ENCODE measurements at places on chromosomes 2 and 18.

- no peak for DNase-seq
These were observed 402.7 kb downstream of the SETBP1 start for GRCh38 chr18:45083226-45083855.

- DNase-seq: peak; percentile 33
These were observed 2.6 kb upstream of the PRLH start for GRCh38 chr2:237563816-237564215.

DNA sequence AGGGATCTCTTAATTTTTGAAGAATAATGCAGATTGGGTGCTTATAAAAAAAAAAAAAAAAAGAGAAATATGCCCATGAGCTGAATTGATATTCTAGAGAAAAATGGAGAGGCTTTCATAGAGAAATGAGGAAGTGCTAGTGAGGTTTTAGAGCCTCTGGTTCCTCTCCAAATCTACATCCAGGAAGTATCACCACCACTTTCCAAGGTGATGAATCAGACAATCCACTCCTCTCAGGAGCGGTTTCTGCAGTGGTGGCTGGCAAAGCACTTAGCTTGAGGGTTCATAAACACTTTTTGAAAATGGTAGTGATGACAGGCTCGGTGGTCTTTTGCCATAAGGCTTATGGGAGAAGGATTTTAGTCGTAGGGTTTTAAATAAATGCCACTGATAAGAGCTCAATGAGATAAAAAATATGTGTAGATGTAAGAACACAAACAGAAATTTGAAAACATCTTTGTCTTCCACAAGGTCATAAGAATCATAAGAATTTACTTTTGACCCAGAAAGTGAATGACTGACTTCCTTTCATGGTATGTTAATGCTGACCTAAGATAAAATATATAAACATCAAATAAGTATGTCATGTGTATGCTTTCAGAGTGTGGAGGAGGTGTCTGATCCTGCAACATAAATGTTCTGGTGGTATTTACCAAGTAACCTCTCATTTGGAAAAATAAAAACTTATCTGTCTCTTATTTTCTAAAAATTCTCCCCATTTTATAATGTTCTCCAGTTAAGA, 42.1 kb upstream of the DSG1 start:
- peak; percentile 15 for DNase-seq

GRCh38 chr2:45570671-45571334, 40.3 kb downstream of the SRBD1 start:
- no peak for DNase-seq

GRCh38 chr2:157158111-157158510, 99.4 kb upstream of the GALNT5 start:
- DNase-seq: no peak

DNA sequence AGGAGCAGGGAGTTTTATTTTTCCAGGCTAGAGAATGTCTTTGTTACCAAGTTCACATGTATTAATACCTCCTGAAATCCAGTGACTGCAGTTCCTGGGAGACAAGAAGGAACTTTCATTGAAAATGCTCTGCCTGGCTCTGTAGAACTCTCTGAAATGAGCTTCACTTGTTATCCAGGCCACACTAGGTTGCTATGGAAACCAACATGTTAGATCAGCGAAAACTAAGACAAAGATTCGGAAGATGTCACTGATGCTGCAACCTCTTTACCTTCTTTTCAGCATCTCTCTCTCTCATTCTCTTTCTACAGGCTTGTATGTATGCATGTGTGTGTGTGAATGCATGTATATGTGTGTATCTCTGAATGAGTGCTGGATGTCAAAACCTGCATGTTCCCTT, 218.5 kb downstream of the TRIB2 start:
- DNase-seq: no peak

GRCh38 chr2:105712981-105713596, 31.6 kb upstream of the NCK2 start:
- peak; percentile 3 for DNase-seq

DNA sequence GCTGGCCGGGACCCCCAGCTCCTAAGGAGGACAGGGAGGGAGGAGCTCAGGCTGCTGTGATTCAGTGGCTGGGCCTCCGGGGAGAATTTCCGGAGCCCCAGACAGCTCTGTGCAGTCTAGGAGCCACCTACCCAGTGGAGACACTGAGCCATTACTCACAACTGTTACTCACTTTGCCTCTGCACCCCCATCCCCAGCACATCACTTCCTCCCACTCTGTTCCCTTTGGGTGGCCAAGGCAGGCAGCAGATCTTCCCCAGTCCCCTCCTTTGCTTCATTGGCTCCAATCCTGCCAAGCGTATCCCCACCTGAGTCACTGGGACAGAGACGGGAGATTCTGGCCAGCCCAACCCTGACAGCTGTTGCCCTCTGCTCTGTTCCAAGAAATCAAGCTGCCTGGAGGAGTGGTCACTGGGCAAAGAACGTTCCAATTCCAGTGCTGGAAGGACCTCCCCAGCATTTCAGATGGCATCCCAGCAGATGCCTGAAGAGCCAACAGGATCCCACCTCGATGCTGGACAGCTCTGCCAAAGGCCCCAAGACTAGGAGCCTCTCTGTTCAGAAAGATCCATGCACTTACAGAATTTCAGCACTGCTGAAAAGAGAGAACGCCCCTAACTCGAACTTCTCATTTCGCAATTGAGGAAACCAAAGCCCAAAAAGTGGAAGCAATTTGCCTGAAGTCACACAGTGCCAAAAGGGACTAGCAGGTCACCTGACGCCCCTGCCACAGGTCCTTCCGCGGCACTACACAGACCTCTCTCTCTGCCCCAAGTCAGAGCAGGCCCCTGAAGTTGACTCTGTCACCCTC, 68.3 kb downstream of the TNS1 start:
- peak; percentile 60 for DNase-seq

- DNase-seq: no peak
These were observed 505.9 kb downstream of the CPS1 start for GRCh38 chr2:211062297-211062612.

DNA sequence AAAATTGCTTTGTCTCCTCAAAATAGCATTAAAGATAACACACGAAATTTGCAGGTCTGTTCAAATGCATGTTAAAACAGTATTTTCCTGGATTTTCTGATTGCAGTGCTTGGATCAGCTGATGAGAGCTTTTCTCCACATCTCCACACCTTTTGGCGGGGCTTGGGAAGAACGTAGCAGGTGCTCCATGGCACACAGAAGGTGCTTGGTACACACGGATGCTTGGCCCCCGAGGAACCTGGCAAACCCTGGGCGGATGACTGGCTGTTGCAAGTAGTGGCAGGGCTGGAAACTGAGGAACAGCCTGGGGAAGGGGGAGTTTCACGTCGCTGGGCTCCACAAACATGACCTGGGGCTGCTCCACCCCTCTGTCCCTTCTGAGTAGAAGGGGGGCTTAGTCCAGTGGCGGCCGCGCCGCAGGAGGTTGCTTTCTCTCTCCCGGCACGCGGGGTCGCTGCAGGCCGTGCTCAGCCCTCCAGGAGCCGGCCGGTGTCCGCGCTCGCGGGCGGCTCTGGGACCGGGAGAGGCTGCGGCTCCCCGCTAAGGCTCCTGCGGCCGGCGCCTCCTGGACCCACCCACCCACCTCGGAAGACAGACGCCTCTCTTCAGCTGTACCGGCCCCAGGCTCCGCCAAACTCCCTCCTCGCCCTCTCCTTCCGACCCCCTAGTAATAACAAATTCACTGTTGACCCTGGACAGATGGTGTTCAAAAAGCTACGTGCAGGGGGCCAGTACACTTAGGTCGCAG, 69.3 kb downstream of the MARCO start:
- peak; percentile 56 for DNase-seq

DNA sequence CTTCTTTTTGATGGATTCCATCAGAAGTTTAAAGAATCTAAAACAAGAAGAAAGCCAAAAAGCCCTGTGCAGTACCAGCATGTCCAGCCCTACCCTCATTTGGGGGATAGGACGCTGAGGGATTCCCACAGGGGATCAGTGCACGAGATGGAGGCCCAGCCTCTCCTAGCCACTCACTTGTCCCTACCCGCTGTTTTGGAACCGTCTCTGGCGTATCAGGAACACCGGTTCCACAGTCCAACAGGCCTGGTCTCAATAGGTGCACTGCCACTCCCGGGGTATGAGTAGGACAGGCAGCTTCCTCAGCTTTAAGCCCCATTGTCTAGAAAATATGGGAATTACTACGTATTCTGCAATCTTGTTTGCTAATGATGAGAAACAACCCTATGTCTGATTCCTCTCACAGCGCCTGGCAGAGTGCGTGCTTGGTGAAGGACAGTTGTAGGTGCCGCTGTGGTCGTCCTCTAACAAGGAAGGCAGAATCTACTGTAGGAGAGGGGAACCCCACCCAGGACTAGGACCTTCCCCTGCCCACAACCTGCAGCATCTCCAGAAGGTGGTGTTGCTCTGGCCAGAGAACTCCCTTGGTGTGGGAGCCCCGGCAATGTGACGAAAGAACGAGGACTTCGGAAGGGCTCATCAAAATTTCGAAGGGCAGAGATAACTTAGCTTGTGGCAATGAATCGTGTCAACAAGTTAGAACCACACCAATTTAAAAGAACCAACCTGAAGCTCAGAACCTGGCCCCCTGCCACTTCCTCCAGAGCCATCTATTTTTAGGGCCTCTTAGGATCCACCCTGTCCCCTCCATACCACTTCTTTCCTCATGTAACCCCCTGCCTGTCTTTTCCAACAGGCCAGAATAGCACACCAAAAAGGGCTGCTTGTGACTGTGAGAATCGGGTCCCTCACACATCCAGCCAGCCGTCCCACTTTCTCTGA, 71.7 kb downstream of the POLR1A start:
- no peak for DNase-seq

DNA sequence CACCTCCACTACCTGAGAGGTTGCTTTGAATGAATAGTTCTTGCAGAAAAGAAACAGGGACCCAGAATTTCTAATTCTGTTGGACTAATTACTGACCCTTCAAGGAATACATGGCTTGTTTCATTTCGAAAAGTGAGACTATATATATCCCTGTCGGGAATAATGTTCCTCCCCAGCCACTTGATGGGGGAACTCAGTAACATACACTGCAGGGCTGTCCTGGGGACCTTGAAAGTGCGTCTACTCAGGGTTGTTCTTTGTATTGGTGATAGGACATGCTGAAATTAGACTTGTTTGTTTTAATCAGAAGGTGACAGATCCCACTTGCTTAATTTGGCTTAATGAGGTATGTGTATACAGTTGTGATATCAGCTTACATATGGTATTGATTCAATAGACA, 25.5 kb downstream of the MGAT5 start:
- DNase-seq: no peak

GRCh38 chr2:136179602-136179975, 61.6 kb upstream of the CXCR4 start:
- DNase-seq: no peak

DNA sequence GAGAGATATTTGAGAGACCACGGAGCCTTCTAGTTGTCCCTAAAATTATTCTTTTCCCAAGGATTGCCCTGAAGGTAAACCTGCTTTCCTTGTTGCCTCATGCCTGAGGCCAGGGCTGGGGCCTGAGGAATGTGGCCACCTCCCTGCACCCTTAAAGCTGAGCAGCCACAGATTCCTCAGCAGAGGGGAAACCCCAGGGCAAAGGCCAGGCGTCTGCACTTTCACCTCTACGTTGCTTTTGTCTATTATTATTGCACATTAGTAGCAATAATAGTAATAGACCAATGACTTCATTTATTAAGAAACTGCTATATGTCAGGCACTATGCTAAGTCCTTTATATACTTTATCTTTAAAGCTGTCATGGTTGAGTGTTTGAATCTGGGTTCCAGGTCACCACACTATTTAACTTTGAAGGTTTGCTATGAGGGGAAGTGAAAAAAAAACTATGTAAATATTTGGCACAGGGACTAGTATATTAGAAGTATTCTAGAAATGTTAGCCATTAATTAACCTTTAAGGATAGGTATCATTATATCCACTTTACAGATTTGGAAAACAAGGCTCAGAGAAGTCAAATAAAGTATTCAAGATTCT, 104.2 kb downstream of the LRRC30 start:
- DNase-seq: no peak

DNA sequence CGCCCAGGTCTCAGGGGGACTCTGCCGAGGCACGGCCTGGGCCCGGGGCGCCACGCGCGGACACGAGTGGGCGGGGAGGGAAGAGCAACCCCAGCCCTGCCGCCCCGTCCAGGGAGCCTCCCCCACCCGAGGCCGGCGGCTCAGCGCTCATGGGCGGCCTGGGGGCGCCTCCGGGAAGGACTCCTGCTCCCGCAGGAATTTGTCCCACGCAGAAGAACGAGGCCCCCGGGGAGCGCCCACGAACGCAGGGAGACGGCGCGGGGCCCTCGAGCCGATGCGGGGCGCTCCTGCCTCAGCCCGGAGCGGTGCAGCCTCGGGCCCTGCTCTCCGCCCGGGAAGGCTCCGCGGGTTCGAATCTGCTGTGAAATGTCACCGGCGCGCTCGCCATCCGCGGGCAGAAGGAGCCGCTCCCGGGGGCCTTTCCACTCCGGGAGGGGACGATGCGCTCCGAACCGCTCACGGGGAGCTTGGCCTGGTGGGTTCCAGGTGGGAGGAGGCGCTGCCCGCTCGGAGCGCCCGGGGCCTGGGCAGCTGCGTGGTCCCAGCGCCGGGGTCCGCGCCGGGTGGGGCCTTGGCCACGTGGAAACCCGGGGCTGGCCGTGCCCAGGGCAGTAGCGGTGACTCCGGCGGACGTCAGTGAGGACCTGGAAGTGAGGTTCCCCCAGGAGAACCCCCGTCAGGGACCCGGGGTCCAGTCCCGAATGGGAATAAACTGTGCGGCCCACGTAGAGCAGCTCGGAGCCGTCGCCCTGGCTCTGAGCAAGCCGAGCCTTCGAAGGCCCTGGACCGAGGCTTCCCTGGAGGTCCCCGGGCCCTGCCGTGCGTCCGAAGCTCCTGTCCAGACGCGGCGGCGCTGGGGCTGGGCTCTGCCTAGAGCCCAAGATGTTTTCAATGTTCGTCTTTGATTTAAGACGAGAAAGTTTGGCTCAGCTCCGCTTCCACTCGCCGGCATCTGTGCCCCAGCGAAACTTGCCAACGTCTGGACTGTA, 41.4 kb upstream of the CTDP1 start:
- no peak for DNase-seq

DNA sequence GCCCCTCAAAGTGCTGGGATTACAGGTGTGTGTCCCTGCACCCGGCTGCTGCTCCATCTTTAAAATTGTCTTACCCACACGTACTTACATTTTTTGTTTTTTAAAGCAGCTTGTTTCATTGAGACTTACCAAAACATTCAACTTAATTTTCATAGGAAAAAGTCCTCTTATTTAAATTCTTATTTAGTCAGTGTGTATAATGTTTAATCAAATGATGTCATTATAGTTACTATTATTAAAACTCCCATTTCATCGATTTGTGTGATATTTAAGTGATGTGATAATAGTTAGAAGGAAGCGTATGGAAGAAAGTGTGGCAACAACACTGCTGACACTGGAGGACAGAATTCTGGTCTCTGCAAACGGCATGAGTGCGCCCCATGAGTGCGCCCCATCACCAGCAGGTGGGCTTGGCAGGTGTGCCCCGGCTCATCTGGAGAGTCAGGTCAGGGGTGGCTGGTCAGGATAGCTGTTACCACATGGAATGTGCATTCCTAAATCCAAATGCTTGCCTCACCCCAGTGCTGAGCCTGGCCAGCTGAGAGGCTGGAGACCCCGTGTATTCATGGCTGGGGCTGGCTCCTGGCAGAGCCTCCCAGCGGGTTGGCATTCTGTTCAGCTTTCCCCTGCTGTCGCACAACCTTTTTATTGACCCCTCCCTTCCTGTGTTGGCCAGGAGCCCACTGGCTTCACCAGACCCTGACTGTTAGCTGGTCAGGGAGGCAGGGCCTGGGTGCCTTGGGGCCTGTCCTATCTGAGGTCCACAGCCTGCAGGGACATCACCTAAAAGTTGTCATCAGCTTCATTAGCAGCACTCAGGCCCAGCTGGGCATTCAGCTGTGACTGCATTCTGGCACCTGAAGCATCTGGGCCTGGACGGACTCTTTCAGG, 79.7 kb downstream of the AGAP1 start:
- DNase-seq: no peak

Measured in hematopoietic multipotent progenitor cell treated with erythropoietin and hydrocortisone succinate and interleukin-3 and kit ligand, for 6 days (in vitro differentiated cells).